Uterus (tissue), 4 donors: ENCODE measurements at places on chromosomes 6 and 20. TPM values are rescaled to one million over a fixed set of nuclear protein-coding genes. Genes with fewer than 3 reads are reported as not detected.

DNA sequence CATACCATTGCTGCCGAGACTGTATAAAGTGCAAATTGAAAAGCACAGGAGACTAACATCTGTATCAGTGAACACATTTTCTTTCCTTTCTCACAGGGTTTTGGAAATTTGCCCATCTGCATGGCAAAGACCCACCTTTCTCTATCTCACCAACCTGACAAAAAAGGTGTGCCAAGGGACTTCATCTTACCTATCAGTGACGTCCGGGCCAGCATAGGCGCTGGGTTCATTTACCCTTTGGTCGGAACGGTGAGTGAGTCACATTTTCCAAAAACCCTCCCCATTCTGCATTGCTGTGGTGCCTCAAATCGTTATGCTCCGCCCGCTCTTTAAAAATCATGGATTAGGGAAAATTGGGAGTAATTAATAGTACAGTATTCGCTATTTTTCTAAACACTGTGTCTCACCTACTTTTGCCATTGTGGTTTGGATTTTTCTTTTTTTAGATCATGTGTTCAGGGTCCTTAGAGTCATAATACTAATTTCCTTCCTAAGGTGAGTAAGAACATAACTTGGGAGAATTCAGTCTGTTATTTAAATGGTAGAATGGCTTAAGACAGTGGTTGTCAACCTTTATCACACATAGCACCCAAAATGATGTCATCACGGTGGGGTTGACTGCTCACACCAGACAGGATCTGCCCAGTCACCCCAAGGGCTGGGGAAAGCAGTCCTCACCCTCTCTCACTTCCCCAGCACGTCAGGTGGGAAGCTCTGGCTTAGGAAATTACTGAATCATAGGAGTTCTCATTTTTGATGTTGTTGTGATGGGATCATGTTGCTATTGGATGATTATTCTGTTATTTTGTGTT lies 171.6 kb downstream of the MTHFD1L start:
- no peaks in the 10 kb centered on the region for H3K36me3 ChIP-seq
- no peak for DNase-seq
- no peaks in the 10 kb centered on the region for H3K27me3 ChIP-seq
- H3K27ac ChIP-seq = peak overlapping the region; percentile 22

- no peaks in the 10 kb centered on the region for H3K27me3 ChIP-seq
- no peaks in the 10 kb centered on the region for H3K4me1 ChIP-seq
- H3K36me3 ChIP-seq = no peaks in the 10 kb centered on the region
- H3K27ac ChIP-seq = peak overlapping the region; percentile 72
Measured at GRCh38 chr6:22448291-22448711, 121.1 kb upstream of the HDGFL1 start.

- no peak overlapping the region for H3K27ac ChIP-seq
- DNase-seq = no peak
- no peaks in the 10 kb centered on the region for H3K4me1 ChIP-seq
- no peak overlapping the region for H3K4me3 ChIP-seq
- no peaks in the 10 kb centered on the region for H3K27me3 ChIP-seq
- H3K36me3 ChIP-seq = no peaks in the 10 kb centered on the region
Measured at GRCh38 chr20:15455279-15455678, 1117.9 kb upstream of the FLRT3 start.

- DNase-seq = no peak
- no peaks in the 10 kb centered on the region for H3K4me1 ChIP-seq
- H3K27me3 ChIP-seq = no peaks in the 10 kb centered on the region
- H3K4me3 ChIP-seq = no peak overlapping the region
- H3K27ac ChIP-seq = no peak overlapping the region
Measured at GRCh38 chr6:125432963-125433362, 131.2 kb upstream of the HDDC2 start.

GRCh38 chr6:38270367-38270766 lies 369.4 kb downstream of the BTBD9 start:
- H3K36me3 ChIP-seq = no peaks in the 10 kb centered on the region
- H3K27me3 ChIP-seq = no peaks in the 10 kb centered on the region
- no peak overlapping the region for H3K27ac ChIP-seq
- no peak for DNase-seq
- no peak overlapping the region for H3K4me3 ChIP-seq

- no peak for DNase-seq
- no peaks in the 10 kb centered on the region for H3K36me3 ChIP-seq
- peak overlapping the region; percentile 84 for H3K4me3 ChIP-seq
- no peaks in the 10 kb centered on the region for H3K4me1 ChIP-seq
- no peaks in the 10 kb centered on the region for H3K27me3 ChIP-seq
- peak overlapping the region; percentile 78 for H3K27ac ChIP-seq
Measured at GRCh38 chr6:166382500-166382932, 224 bp downstream of the MPC1 start.

GRCh38 chr6:52610011-52610410 lies 33.2 kb upstream of the TRAM2 start:
- H3K27ac ChIP-seq = no peak overlapping the region
- DNase-seq = no peak
- no peaks in the 10 kb centered on the region for H3K27me3 ChIP-seq

DNA sequence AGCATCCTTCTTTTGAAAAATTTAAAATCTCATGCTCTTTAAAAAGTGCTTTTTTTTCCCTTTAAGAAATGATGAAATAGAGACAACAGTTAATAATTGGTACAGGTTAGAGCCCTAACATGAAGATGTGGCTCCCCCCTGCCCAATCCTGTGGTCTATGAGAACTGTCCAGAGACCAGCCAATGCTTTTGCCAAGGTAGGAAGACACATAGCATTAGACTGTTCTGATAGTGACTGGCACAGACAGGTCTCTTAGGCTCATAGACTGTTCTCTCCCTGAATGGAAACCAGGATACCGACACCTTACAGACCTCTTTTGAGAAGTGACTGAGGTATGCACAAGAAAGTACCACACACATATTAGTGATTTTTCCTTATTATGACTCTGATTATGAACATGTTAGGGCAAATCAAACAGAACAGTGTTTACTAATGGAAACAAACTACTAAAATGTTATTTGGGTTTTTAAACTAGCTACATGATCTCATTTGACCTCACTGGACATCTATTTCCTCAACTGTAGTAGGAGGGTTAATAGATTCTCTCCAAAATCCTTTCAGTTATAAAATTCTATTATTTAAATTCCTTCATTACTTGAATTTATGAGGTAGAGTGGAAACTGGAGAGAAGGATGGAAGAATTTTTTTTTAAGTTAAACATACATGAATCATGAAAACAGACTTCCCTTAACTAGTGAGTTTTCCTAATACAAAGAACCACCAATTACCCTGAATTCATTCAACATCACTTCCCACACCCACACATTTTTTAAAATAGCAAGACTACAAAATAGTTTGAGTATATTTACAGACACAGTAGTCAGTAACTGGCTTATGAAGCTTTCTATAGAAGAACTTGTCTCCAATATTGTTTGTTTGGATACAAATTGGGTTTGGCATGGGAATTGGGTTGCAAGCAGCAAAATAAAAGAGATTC lies 120.4 kb downstream of the OGFRL1 start:
- H3K36me3 ChIP-seq = no peaks in the 10 kb centered on the region
- no peaks in the 10 kb centered on the region for H3K4me1 ChIP-seq
- H3K4me3 ChIP-seq = no peak overlapping the region

- no peak for DNase-seq
- H3K27ac ChIP-seq = no peak overlapping the region
- H3K4me1 ChIP-seq = no peaks in the 10 kb centered on the region
- no peaks in the 10 kb centered on the region for H3K27me3 ChIP-seq
- H3K4me3 ChIP-seq = no peak overlapping the region
Measured at GRCh38 chr6:17780061-17780460, 73.3 kb upstream of the NUP153 start.

DNA sequence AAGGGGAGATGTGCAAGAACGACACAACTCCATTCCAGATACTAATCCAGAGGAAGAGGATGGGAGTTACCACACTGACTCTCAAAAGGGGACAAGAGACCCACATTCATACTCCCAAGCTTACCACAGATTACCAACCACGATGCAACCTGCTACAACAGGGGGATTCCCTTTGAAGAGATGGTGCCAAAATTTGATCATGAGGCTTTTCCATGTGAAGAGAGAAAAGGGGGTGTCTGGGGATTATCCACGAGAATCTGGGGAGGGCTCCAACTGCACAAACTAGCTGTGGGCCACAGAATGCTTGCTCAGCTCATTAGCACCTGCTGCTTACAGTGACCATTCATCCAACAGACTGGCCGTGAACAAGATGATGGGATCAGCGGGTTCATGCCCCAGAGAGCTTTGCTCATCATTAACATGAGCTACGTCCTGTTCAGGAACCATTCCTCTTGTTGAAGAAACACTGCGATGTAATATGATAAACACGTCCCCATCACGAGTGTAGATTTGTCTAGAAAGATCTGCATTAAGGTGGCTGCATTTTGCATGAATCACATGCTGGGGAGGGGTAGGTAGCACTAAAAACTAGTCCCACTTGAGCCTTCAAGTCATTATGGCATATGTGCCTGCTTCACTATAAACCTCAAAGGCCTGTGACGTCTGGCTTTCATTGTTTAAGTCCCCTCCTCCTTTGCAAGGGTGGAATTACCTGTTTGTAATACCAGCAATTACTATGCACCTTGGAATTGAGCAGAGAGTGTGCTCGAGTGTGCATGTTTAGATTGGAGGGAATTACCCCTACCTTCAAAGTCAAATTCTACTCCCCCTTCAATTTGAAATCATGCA lies 4.0 kb downstream of the PLAGL2 start:
- H3K36me3 ChIP-seq = no peaks in the 10 kb centered on the region
- H3K4me1 ChIP-seq = peaks cover 4% of the 10 kb centered on the region
- no peak overlapping the region for H3K4me3 ChIP-seq
- no peaks in the 10 kb centered on the region for H3K27me3 ChIP-seq

DNA sequence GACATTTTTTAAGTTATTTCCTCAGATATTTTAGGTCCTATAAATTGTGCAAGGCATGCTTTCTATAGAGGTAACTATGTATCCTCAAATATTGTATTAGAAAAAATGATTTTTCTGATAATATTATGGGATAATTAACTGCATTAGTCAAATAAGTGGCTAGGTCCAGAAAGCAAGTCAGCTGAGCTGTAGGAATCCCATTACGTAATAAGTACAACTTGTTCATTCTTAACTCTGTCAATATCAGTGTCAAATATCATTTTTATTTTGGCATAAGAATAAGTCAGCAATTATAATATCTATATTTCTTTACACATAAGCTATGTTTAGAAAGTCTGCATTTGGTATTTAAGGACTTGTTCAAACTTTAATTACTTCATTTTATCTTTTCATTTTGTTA lies 830.9 kb upstream of the GJE1 start:
- H3K27ac ChIP-seq = no peak overlapping the region
- no peak overlapping the region for H3K4me3 ChIP-seq
- no peak for DNase-seq
- no peaks in the 10 kb centered on the region for H3K4me1 ChIP-seq
- H3K36me3 ChIP-seq = no peaks in the 10 kb centered on the region

DNA sequence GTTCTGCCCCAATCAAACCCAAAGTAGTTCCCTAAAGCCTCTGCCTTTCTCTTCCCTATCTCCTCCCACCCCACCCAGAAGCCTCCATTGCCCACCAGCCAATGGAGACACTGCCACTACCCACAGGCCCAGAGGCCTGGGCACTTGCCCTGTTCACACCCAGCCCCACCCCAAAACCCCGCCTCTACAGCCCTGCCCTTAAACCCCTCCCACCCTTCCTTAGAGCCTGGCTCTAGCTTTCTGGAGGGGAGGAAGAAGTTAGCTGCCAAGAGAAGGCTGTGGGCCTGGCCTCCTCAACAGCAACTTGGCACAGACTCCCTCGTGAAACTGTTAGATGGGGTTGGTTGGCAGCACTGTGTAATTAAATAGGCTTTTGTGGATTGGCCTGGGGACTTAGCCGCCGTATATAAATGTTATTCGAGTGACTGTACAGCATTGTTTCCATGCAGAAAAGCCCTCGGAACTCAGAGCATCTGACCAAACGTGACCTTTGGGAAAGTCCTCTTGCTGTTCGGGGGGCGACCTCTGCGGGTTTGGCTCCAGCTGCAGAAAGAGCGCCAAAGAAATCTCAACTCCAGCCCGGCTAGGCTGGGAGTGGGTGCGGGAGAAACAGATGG lies 31.4 kb downstream of the COL11A2 start:
- no peak overlapping the region for H3K4me3 ChIP-seq
- no peak for DNase-seq
- peaks cover 6% of the 10 kb centered on the region for H3K4me1 ChIP-seq
- H3K36me3 ChIP-seq = no peaks in the 10 kb centered on the region
- H3K27ac ChIP-seq = no peak overlapping the region
- no peaks in the 10 kb centered on the region for H3K27me3 ChIP-seq

- DNase-seq = no peak
- H3K4me1 ChIP-seq = no peaks in the 10 kb centered on the region
- no peak overlapping the region for H3K4me3 ChIP-seq
- H3K27me3 ChIP-seq = no peaks in the 10 kb centered on the region
Measured at GRCh38 chr20:47980336-47981177, 195.3 kb upstream of the SULF2 start.

GRCh38 chr6:155297669-155298068 lies 16.6 kb downstream of the TFB1M start:
- H3K4me3 ChIP-seq = no peak overlapping the region
- no peaks in the 10 kb centered on the region for H3K27me3 ChIP-seq
- H3K36me3 ChIP-seq = no peaks in the 10 kb centered on the region
- H3K27ac ChIP-seq = no peak overlapping the region
- H3K4me1 ChIP-seq = no peaks in the 10 kb centered on the region

- H3K4me1 ChIP-seq = no peaks in the 10 kb centered on the region
- DNase-seq = no peak
- H3K36me3 ChIP-seq = no peaks in the 10 kb centered on the region
- no peak overlapping the region for H3K4me3 ChIP-seq
Measured at GRCh38 chr6:53112871-53113270, 35.8 kb downstream of the GCM1 start.

GRCh38 chr20:46375771-46376170 lies 30.6 kb downstream of the ELMO2 start:
- no peak for DNase-seq
- no peaks in the 10 kb centered on the region for H3K27me3 ChIP-seq
- H3K36me3 ChIP-seq = no peaks in the 10 kb centered on the region

- peaks cover 14% of the 10 kb centered on the region for H3K4me1 ChIP-seq
- peak overlapping the region; percentile 82 for H3K27ac ChIP-seq
- H3K4me3 ChIP-seq = peak overlapping the region; percentile 78
- no peak for DNase-seq
- H3K27me3 ChIP-seq = no peaks in the 10 kb centered on the region
Measured at GRCh38 chr20:35699957-35700624, 886 bp downstream of the ROMO1 start.

DNA sequence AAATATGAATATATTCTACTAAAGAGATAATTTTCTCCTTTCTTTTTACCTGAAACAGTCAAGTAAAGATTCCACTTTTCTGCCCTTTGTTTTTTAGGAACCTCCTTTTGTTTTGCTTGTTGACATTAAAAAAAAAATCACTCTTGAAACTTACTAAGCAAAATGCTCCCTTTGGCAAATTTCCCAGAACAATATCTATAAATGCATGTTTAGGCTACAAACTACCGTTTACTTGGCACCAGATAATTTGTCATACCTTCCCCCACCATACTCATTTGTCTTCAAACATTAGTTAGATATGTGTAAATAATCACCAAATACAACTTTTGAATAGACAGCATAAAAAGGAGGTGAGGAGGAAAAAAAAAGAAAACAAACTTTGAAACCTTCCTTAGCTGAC lies 604.7 kb downstream of the RFPL4B start:
- H3K4me3 ChIP-seq = no peak overlapping the region
- no peak for DNase-seq
- no peak overlapping the region for H3K27ac ChIP-seq
- H3K36me3 ChIP-seq = no peaks in the 10 kb centered on the region

Gene SYNJ2
- total RNA-seq = 17.1 TPM

Gene FAM217A
- not detected for total RNA-seq

Gene ASIP
- not detected for total RNA-seq

Gene WFDC2
- total RNA-seq = 7.9 TPM

Gene FAM184A
- 9.5 TPM for total RNA-seq

Gene SYNE1
- 134 TPM for total RNA-seq

Gene EFCAB8
- total RNA-seq = 1.4 TPM

Gene RFX6
- total RNA-seq = not detected

Gene BPIFA1
- not detected for total RNA-seq

Gene DCDC2
- 7.4 TPM for total RNA-seq

Gene HLA-E
- total RNA-seq = 628 TPM
